ENCODE measurements at places on chromosomes 5 and 9.
A peak's percentile ranks its signal among the peaks of the same experiment; 100 is the strongest.

- no peak for DNase-seq
These were observed 104.5 kb upstream of the LHFPL2 start for GRCh38 chr5:78753093-78753531.

- no peak for DNase-seq
These were observed 101.3 kb downstream of the PHF2 start for GRCh38 chr9:93677641-93678136.

- DNase-seq, result no peak
These were observed 11.1 kb upstream of the KIF12 start for GRCh38 chr9:114110180-114110579.

DNA sequence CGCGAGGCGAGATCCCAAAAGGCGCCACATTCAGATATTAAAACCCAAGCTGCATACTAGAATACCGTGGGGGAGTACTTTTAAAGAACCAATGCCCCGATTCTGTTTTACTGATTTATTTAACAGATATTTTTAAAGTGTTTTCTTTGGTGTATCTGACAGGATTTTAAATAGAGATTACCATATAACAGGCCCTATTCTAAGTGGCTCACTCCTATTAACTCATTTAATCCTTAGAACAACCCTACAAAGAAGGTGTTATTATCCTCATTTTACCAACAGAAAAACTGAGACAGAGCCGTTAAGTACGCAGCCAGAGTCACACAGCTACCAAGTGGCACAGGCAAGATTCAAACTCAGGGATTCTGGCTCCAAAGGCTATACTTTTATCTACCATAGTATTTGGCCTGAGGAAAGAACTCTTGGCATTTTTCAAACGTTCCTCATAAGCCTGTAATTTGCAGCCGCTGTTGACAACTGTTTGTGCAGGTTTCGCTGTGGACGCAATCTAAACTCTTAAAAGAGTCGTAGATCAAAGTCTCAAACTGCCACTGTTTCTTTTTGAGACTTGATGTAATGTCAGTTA lies 550 bp upstream of the TMEM245 start:
- DNase-seq, result no peak

- no peak for DNase-seq
These were observed 131.4 kb upstream of the MAN2A1 start for GRCh38 chr5:109558364-109558763.

DNA sequence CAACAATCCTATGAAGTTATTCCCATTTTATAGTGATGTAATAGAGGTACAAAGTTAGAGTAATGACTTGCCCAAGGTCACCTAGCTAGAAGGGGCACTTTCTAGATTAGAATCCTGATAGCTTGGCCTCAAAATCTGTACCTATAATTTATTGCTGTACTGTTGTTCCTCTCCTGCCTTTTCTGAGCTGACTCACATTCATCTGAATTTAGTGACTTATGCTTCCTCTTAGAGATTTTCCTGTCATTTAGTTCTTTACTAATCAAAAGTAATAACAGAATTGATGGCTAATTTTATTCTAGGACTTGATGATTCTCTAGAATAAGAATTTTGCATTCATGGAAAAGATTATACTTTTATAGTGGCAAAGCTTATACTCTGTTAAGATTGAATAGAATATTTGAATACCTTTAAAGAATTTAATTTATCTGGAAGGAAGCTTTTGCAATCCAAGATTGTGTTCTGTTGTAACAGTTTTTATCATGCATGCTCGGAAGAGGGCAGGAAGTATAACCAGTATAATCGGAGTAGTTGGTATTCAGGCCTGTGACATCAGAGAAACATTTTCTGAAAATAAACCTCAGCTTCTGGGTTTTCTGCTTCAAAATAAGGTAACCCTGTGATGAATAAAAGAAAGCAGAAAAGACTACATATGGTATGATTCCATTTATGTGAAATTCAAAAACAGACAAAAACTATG lies 21.3 kb downstream of the CYSTM1 start:
- DNase-seq, result no peak

DNA sequence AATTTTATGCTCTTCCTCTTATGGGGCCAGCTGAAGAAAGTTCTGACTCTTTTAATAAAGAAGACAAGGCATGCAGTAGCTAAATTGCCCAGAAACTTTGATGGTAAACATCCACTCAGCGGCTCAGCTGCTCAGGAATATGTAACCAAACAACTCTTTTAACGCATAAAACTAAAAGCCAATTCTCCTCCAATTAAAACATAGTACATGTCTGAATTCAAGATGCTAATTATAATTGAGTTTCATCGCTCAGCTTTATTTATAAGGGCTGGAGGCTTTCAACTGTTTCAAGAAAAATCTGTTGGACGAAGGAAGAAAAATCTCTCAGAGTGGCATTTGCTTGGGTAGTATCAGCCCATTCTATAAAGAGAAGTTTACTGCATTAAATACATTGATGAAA lies 359.5 kb downstream of the PTPRD start:
- no peak for DNase-seq

- no peak for DNase-seq
These were observed 6.1 kb upstream of the TMEM252 start for GRCh38 chr9:68546596-68547390.

DNA sequence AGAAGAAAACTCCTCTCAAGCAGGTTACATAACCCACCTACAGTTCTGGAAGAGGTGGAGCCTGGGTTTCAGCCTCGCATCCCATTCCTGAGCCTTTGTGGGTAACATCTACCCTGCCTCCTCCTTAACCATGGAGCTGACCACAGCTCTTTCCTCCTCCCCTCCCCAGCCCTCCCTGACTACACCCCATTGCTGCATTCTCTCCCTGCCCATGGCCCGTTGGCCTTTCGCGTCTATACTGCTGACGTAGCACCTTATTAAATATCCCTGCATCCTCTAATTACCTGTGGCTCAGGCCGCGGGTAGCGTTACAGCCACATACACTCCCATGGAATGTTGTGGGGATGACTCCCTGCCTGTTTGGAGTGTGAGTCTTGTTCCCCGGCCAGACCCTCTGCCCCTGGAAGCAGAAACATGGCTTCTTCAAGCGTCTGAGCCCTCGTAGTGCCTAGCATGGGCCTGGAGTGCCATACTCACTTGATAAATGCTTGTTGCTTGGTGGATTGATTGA lies 72.8 kb downstream of the WWC1 start:
- peak; percentile 83 for DNase-seq

- no peak for DNase-seq
These were observed 16.6 kb downstream of the NIM1K start for GRCh38 chr5:43208658-43209057.

DNA sequence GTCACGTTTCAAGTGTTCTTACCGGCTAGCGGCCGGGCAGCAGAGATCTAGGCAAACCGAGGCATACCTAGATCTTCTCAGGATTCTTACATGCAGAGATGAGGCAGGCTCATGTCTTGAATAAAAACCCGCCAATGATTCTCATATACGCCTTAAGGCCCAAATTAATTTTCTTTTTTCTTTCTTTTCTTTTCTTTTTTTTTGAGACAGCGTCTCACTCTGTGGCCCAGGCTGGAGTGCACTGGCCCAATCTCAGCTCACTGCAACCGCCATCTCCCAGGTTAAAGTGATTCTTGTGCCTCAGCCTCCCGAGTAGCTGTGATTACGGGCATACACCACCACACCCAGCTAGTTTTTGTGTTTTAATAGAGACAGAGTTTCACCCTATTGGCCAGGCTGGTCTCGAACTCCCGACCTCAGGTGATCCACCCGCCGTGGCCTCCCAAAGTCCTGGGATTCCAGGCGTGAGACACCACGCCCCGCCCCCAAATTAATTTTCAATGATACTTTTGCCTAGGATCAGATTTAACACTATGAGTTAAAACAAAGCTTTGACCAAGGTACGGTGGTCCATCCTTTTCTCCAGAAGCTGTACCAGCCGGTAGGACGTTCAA lies 1.5 kb downstream of the C9orf40 start:
- DNase-seq, result no peak

DNA sequence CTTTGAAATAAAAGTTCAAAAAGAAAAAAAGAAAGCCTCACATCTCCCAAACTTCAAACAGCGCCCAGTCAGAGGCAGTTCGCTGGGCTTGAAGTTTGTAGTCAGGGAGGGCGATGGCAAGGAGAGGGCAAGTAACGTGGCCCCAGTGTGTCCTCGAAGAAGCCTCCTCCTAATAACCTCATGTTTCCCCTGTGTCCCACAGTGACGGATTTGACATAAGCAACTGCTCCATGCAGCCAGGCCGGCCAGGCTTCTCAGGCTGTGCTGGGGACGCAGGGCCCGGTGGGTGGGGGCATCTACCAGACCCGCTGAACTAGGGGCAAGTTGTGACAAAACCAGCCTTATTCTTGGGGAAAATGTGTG lies 172.2 kb downstream of the ERCC6L2 start:
- DNase-seq, result no peak

- DNase-seq, result no peak
These were observed 14.4 kb downstream of the TXN start for GRCh38 chr9:110241858-110242321.

GRCh38 chr9:94083384-94083783 lies 880 bp upstream of the PTPDC1 start:
- DNase-seq, result no peak

GRCh38 chr5:127801751-127802476 lies 98.7 kb downstream of the CCDC192 start:
- peak; percentile 34 for DNase-seq
